ENCODE measurements at places on chromosomes 1 and 21.

DNA sequence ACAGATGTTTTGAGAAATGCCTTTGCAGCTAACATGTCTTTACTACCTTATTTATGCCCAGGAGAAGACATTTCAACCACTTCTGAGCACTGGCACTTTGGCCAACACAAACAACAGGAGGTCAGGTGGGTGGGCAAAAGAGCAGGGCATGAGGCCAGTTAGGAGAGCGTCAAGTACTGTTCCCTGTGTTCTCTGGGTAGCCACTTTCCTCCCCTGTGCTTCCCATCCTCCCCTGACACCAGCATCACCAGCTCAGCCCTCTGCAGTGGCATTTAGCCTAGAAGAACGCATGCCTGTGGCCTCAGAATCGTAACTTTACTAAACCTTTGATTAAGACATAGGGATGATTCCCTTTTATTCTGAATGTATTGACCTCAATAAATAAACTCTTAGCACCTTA, 18.3 kb downstream of the BTG2 start:
- no peak for DNase-seq

- no peak for DNase-seq
Measured at GRCh38 chr1:52225174-52225573, 83.3 kb downstream of the ZFYVE9 start.

GRCh38 chr1:47554901-47555300, 117.1 kb downstream of the FOXD2 start:
- DNase-seq: no peak

- DNase-seq: no peak
Measured at GRCh38 chr1:162605225-162605927, 26.9 kb upstream of the DDR2 start.

GRCh38 chr1:43035821-43036741, 77.4 kb upstream of the SLC2A1 start:
- DNase-seq: no peak

- DNase-seq: no peak
Measured at GRCh38 chr21:39503123-39503762, 51.5 kb downstream of the SH3BGR start.

DNA sequence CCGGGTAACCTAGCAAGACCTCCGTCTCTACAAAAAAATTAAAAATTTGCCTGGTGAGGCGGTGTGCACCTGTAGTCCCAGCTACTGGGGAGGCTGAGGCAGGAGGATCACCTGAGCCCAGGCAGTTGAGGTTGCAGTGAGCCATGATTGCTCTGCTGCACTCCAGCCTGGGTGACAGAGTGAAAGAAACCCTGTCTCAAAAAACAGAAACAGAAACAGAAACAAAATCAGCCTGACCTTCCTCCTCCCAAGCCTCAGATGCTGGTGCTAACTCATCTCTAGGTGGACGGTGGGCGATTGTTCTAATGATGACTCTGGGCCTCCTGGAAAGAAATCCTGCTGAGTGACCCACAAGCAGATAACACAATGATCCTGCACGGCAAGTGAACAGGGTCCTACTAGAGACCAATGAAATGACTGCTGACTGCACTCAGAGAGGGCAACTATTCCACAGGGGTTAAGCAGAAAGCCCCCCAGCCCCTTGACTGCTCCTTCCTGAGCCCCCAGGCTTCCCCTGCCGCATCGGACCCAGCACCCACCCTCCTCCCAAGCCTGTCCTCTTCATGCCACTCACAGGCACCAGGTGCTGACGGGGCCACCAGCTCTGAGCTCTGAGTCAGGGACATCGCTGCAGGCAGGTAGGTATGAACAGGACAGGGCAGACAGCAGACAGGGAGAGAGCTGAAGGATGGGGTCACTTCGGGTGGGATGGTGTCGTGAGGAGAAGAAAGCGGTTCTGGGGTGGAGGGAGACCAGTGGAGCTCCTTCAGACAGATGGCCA, 27.8 kb upstream of the LRRC38 start:
- DNase-seq: no peak

GRCh38 chr1:85070972-85071492, 22.7 kb upstream of the MCOLN3 start:
- DNase-seq: no peak

DNA sequence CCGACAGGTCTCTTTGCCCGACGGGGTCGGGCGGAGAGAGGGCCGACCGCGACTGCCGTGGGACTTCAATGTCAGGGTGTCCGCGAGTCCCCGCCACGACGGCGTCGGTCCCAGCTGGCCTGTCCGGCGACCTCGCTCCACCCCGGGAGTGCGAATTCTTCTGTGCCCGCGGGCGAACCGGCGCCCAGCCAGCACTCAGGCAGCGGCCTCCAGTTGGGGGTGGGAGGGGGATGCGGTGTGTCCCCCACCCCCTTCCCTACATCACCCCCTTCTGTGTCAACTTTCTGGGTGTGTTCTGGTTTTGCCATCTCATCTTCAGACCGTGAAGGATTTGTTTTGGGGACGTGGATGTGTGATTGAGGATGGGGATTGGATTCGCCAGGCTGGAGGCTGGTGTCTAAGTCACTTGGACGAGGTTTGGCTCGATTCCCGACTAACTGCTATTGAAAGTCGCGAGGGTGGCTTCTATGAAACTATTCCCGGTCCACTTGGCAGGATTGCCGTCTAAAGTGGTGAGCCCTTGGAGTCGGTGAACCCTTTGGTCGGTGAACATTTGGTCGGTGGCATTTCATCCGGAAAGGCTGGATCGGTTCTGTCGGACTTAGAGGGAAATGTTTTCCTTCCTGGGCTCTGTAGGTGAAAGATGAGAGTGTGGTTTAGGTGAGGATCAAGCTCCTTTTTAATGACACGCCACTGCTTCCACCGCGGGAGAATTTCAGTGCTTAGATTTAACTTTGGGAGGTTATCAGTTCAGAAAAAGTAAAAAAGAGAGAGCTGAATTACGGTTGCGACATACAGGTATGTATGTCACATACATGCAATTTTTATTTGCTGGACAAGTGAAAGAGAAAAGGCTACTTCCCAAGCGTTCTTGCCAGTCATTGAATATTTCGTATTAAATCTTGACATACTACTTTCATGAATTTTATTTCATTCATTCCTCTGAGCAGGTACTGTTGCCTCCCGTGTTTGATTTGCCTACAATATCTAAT, 771 bp downstream of the ABCD3 start:
- DNase-seq: no peak

DNA sequence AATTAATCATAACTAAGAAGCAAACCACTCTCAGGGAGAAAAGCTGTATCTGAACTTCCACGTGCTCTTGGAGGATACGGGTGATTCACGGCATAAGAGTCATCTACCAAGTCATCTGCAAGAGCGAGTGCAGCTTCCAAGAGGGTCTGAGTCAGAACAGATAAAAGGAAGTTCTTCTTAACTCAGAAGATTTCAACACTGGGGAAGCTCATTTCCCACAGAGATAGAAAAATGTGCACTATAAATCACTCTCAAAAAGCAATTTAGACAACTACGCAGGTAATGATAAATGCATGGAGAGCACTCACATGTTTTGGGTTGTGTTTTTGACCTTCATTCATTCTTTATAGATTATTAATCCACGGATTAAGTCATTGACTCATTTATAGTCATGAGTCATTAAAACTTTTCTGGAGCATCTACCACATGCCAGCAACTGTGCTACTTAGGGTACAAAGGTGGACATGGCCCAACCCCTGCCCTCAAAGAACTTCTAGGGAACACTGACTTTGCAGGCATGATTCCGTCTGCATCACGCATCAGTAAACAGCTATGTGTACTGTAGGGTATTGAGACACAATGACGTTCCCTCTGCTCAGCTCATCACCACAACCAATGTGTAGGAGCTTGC, 20.8 kb downstream of the KCNJ15 start:
- DNase-seq: no peak

- DNase-seq: no peak
Measured at GRCh38 chr1:116572771-116573430, 2.1 kb upstream of the CD58 start.

- no peak for DNase-seq
Measured at GRCh38 chr21:33968080-33968994, 52.7 kb upstream of the ATP5PO start.

- DNase-seq: no peak
Measured at GRCh38 chr1:184399192-184399847, 12.5 kb downstream of the C1orf21 start.

GRCh38 chr1:24545662-24546061, 10.2 kb upstream of the NCMAP start:
- DNase-seq: no peak

DNA sequence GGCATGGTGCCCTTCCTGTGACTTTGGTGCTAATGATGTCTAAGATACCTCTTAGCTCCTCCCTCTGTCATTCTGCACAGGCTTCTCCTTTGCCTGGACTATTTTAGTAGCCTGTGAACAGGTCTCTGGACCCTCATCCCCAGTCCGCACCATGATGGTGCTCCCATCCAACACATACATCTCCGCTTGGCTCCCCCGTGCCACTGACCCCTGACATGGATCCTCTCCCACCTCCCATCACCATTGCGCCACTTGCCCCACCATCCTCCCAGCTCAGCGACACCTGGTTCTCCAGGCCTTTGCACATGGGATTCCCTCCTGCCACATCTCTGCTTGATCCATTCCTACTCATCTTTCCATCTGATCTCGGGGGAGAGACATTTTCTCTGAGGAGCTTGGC, 33.9 kb downstream of the RUNX3 start:
- no peak for DNase-seq
